Cardiac muscle cell (in vitro differentiated cells and primary cell): ENCODE measurements at places on chromosomes 1 and 21.

DNA sequence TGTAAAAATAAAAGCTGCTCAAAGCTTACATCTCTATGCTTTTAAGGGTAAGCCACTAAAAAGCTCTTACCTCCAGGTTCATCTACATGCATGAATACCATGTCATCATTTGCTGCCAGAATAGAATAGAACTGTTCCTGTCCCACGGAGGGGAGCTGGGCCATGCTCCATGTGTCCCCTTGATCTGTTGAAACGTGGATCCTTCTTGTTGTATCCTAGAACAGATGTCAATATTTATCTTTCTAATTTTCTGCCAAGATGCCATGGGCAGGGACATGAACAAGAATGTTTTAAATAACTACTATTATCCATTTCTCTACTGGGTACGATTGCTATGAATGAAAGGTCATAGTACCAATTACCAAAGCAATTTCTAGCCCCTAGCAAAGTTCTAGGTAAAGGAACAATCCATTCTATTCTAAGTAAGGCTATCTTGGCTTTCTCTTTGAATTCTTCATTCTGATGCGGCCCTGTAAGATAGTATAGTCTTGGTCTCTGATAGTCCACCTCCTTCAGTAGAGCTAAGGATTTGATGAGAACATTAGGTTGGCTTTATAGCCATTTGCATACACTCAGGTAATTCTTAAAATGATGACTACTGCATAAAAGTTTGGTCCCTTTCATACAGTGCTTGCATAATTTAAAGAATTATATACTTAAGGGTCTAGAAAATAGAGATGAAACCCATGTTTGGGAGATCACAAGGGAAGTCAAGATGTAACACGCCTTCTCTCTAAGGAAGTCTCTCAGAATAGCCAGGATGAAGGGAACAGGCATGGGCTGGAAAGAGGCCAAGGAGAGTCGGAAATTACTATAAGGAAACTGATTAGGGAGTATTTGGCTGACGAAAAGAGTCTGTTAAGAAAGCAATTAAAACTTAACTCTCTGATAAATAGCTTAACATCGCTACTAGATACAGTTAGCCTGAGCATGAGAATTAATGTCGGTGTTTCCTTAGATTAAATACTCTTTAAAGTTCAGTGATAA is 35.4 kb upstream of the MYBPHL start:
- DNase-seq = no peak

- DNase-seq = peak; percentile 51
Observed at GRCh38 chr1:33111965-33112364, 31.0 kb downstream of the AZIN2 start.

DNA sequence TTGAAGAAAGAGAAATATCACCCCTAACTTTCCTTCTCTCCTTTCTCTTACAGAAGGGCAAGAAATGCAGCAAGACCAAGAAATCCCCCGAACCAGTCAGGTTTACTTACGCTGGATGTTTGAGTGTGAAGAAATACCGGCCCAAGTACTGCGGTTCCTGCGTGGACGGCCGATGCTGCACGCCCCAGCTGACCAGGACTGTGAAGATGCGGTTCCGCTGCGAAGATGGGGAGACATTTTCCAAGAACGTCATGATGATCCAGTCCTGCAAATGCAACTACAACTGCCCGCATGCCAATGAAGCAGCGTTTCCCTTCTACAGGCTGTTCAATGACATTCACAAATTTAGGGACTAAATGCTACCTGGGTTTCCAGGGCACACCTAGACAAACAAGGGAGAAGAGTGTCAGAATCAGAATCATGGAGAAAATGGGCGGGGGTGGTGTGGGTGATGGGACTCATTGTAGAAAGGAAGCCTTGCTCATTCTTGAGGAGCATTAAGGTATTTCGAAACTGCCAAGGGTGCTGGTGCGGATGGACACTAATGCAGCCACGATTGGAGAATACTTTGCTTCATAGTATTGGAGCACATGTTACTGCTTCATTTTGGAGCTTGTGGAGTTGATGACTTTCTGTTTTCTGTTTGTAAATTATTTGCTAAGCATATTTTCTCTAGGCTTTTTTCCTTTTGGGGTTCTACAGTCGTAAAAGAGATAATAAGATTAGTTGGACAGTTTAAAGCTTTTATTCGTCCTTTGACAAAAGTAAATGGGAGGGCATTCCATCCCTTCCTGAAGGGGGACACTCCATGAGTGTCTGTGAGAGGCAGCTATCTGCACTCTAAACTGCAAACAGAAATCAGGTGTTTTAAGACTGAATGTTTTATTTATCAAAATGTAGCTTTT is 2.4 kb downstream of the CCN1 start:
- DNase-seq = peak; percentile 74

- peak; percentile 50 for DNase-seq
Observed at GRCh38 chr1:230868736-230869385, 540 bp upstream of the C1orf198 start.

DNA sequence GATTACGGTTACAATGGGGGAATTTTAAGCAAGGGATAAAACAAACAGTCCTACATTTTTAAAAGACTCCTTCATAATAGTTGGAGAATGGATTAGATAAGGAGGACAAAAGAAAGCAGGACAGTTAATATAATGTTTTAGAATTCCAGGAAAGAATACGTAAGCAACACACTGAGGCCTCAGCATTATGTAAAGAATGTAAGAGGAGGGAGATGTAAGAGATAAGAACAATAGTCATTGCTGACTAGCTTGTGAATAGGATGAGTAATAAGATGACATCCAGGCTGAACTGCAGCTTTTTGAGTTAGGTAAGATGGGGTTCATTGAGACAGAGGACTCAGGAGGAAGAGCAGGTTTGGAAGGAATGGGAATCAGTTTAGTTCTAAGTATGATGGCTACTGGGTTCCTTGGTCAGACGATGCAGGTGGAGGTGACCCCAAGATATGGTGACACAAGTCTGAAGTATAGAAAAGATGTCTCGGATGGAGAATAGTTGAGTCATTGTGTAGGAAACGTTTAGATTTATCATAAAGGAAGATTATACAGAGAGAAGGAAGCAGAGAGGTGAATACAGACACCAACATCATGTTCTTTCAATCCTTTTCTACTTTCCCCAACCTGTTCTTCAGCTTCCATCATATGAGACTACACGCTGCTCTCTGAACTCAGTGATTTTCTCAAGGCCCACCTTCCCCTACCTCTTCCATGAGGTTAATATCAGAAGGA is 372.8 kb downstream of the PTBP2 start:
- peak; percentile 79 for DNase-seq

DNA sequence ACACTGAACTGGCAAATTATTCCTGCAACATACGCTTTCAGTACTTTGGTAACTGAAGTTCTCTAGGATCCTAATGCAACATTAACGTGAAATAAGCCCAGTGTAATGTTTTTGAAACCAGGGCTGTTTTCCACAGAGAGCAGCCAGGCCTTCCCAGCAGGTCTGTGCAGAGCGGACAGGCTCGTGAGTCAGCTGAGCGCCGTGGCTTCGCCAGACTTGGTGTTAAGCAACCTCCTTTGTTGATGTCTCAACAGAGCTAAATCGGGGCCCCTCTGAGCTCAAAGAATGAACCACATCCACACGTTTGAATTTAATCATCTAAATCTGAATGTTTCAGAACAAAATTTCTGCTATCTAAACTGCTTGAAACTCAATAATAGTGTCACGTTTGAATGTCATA is 181.8 kb upstream of the FMN2 start:
- DNase-seq = no peak

DNA sequence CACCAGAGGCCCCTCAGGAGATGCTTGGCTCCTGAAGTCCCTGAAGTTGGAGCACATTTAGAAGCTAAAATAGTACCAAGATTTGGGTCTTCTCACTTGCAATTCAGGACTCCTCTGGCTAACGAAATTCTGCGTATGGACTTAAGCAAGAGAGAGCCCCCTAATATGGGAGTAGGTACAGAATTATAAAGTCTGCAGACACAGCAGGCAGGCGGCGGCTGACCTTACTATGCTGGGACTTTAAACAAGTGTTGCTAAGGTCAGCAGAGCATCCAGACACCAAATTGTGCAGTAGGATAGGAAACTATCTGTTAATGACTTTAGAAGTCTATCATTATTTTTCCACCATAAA is 104.5 kb upstream of the PDE4B start:
- no peak for DNase-seq

DNA sequence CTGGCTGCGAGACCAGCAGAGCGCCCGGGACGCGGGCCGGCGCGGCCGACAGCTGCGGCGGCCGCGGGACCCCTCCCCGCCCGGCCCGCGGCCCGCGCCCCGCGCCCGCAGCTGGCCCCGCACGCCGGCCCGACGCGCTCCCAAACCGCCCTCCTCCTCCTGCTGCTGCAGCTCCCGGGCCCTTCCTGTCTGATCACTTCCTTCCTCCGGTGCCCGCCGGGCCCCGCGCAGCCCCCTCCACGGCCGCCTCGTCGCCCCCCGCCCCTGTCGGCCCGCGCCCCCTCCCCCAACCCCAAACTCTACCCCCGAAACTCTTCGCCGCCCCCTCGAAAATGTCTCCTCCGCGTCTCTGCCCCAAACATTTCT is 594 bp downstream of the LUZP1 start:
- no peak for DNase-seq

DNA sequence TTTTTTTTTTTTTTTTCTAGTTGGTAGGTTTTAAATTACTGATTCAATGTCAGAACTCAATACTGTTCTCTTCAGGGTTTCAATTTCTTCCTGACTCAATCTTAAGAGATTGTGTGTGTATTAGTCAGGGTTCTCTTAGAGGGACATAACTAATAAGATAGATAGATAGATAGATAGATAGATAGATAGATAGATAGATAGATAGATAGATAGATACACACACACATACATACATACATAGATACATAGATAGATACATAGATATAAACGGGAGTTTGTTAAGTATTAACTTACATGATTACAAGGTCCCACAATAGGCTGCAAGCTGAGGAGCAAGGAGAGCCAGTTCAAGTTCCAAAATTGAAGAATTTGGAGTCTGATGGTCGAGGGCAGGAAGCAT is 251.3 kb downstream of the SMYD3 start:
- no peak for DNase-seq

- DNase-seq = no peak
Observed at GRCh38 chr1:37167479-37167878, 133.2 kb upstream of the GRIK3 start.

DNA sequence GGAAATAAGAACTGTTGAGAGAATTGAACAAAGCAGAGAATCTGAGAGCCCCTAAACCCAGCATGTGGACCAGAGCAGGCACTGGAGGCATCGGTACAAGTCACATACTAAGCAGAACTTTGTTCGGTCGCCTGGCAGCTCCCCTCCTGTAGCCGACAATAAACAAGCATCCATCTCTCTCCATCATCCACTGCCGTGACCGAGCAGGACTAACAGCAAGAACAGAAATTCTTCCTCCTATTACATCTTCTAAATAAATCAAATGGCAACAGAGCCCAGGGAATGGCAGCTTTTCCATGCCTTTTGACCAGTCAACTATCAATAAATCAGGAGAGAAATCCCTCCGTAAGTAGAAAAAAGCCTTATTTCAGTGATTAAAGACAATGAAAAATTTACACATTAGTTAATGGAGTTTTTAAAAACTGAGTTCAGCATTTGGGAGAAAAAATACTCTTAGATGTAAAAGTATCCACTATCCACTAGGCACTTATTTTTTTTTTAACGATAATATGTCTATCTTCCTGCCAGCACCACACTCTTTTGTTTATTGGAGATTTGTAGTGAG is 36.5 kb downstream of the PTPN14 start:
- no peak for DNase-seq

- no peak for DNase-seq
Observed at GRCh38 chr1:67735806-67736627, 51.0 kb downstream of the GADD45A start.

DNA sequence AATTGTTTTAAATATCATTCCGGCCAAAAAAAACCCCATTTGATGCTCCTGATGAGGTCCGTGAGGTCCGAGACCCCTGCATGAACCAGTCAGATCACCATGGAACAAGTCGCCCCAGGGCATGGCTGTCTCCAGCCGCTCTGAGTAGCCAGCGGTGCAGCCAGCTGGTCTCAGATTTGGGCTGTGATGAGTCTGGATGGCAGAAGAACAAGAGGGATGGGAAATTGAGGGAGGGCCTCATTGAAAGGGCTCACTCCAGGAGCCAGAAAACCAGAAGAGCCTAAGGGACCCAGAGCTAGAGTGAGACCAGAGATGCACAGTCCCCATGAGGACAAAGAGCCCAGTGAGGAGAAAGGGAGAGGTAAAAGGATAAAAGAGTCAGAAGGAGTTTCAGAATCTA is 174.0 kb downstream of the TOMM20 start:
- no peak for DNase-seq

- DNase-seq = no peak
Observed at GRCh38 chr1:14180738-14181137, 417.7 kb upstream of the KAZN start.
